ENCODE measurements at places on chromosomes 16 and 17.

DNA sequence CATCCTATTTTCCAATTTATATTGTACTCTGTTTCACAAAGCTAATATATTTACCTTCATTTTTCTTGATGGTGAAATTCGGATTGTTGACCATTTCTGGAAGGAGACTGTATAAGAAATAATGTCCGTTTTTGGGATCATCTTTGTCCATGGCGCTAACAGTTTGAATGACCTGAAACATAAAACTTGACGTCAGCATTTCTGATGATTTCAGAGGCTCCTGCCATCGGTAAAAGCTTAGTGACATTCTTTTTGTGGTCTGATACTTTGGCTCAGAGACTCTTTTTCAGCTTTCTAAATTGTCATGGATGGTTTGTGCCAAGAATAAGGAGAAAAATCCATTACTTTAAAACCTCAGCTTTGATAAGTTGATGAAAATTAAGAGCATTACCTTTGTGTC, 322.5 kb downstream of the CDH8 start:
- DNase-seq, result no peak

DNA sequence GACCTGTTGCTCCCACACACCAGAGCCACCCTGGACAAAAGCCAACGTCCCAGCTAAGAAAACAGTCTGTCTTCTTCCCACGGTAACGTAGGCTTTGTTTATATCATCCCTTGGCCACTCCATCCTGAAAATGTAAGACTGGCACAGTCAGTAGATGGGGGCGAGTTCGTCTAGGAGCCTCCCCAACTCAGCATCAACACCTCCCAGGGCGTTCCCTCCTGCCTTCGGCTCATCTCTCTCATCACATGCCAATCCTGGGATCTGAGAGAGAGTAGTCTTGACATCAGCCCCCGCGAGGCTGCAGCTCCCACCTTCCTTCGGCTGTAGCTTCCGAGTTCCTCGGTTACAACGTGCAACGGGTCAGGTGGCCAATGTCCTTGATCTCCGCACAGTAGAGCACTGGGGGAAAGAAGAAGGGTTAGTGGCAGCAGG, 894 bp downstream of the RNF227 start:
- no peak for DNase-seq

DNA sequence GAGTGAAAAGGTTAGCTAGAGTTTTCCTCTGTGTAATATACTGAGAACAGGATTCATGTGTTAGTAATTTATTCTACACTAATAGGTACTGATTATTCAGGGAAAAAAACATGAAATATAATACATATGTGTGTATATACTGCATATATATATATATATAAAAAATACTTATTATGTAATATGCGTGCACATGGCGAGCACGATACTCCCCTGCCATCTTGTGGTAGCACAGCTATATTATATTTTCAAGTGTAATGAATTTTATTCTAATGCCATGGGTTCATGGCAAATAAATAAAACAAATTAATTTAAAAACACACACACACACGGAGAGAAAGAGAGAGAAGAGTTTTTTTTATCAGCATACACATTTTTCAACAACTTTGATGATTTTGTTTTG, 460.6 kb downstream of the KCNJ2 start:
- DNase-seq, result no peak

- DNase-seq, result no peak
Observed at GRCh38 chr16:54422569-54422978, 136.0 kb upstream of the IRX3 start.

GRCh38 chr16:29779474-29779873, 1.4 kb downstream of the ZG16 start:
- DNase-seq, result no peak

DNA sequence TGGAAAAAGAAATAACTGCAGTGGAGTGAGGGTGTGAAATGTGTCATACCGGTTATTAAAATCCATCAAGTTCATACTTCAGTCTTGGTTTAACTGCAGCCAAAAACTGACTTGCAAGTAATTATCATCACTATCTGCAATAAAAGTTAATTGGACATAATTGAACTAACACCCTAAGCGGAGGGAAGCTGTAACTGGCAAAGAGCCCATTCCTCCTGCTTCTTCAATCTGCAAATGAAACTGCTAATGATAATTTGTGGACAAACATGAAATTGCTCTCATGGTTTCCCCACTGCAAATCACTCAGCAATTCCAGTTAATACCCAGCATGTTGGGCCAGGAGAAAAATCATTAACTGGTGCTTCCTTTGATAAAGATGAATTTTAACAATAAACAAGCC, 46.5 kb downstream of the FAM222B start:
- DNase-seq, result no peak

GRCh38 chr17:42980766-42981397, 517 bp downstream of the RUNDC1 start:
- DNase-seq, result peak; percentile 91

GRCh38 chr17:77451245-77451893, 310.6 kb downstream of the SEC14L1 start:
- DNase-seq, result peak; percentile 95

- no peak for DNase-seq
Observed at GRCh38 chr16:86573215-86573614, 5.1 kb upstream of the FOXL1 start.

DNA sequence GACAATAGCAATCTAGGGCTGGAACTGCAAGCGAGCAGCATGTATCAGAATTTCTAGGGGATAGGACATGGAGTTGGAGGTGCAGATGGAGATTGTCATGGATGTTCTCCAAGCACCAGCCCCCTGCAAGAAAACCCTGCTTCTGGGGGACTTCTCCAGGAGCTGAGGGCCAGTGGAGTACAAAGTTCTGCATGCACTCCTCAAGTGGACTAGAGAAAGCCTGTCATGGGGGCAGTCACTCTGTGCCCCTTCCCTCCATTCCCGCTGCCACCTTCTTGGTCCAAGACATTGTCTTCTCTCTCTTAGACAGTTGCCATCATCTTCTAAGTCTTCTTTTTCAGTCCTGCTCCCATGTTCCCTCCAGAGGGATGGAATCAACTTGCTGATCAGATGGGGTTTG, 87.9 kb downstream of the AIPL1 start:
- DNase-seq, result no peak

- no peak for DNase-seq
Observed at GRCh38 chr16:1003391-1004347, 22.1 kb downstream of the SOX8 start.

- peak; percentile 90 for DNase-seq
Observed at GRCh38 chr17:21286909-21287702, 2.6 kb downstream of the MAP2K3 start.

DNA sequence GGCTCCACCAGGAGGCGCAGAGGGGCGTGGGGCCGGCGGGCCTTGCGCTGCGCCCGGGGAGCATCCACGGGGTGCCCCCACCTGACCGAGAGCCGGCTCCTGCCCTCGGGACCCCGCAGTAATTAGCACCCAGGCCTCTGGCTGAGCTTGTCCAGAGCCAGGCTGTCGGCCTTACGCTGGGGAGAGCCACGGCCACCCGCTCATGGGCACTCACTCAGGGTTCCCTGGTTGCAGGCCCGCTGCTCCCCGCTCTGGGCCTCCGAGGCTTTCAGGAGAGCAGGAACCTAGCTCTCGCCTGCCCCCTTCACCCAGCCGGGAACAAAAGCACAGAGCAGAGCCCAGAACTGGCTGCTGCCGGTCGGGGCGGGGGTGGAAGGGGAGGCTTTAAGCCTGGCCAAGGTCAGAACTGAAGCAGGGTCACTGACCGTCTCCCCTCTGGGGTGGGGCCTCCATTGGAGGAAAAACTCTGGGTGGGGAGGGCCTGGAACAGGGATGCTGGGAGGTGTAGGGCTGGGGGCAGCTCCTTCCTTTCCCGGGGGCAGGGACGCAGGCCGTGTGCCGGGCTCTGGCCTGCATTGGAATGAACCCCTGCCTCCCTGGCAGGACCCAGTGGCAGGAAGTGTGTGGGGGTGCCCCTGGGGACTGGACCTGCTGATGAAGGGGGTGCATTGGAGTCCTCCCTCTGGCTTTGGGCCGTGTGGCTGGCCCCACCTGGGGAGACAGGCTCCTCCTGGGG, 12.3 kb downstream of the GLIS2 start:
- DNase-seq, result peak; percentile 90

DNA sequence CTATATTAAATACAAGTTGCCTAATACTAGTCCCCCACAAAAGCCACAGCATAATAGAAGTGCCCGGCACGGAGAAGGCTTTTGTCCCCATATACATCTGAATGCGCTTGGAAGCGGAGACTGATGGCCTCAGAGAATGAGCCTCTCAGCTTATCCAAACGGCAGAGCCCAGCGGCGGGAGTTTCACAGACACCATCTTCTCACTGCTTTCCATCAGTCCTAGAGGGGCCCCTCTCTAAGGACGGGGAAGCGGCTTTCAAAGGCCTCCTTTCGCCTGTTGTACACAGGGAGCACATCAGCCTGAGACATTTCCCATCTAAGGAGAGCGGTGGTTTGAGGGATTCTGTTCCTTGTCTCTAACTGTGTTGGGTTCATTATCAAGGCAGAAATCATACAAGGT, 16.9 kb downstream of the NXN start:
- no peak for DNase-seq

- no peak for DNase-seq
Observed at GRCh38 chr17:68955181-68955841, at the start of gene ABCA8. ABCA8 (minus strand) TSS chr17:68955392; CDS start chr17:68942034, 13,358 bp downstream.

DNA sequence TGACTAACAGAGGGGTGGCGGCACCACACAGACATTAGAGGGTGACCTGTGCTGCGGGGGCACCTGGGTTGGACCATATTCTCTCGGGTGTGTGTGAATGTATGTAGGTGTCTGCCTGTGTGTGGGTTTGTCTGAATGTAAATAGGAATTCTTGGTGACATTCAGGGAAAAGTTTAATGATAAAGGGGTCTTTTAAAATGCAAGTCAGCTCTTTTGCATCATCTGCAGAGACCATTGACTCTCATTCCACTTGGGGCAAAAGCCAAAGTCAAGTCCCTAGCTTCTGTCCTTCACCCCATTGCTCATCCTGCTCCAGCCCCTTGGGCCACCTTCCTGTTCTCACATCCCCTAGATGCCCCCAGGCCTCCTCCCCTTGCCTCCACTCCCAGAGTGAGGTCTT, 23.6 kb downstream of the KSR1 start:
- no peak for DNase-seq

DNA sequence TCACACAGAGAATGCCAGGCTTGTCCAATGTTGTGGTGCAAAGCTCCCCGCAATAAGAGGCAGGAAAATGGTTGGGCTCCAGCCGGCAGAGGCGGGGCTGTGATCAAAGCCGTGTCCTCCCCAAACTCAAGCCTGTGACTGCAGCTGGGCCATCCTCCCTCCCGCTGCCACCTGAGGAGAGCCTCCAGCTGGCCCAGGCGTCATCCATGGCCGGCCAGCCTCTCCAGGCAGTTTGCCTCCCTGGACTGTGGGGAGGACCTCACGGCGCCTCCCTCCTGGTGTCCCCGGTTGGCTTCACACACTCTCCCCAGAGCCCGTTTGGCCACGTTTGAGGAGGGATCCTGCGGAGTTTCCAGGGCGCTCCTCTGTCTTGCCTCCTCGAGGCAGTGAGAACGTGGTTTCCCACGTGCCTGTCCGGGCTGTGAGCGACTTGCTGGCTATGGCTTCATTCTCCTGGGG, 134.1 kb downstream of the IRF8 start:
- DNase-seq, result no peak

DNA sequence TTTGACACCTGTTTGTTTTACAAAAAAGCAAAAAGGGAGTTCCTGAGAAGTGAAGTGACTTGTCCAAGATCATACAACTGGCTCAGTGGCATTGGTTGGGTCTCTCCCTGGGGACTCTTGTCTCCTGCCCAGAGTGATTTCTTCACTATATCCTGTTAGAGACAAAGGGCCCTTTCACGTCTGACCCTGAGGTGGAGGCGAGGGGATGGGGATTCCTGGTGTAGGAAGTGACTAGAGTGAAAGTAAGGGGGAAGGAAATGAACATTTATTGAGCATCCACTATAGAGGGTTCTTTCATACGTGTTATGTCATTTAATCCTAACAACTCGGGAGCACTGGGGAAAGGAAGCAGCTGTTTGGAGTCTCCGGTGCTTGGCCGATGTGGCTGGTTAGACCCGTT, 9.0 kb downstream of the ITGB3 start:
- no peak for DNase-seq

- no peak for DNase-seq
Observed at GRCh38 chr17:69164206-69164605, 22.5 kb upstream of the ABCA6 start.

DNA sequence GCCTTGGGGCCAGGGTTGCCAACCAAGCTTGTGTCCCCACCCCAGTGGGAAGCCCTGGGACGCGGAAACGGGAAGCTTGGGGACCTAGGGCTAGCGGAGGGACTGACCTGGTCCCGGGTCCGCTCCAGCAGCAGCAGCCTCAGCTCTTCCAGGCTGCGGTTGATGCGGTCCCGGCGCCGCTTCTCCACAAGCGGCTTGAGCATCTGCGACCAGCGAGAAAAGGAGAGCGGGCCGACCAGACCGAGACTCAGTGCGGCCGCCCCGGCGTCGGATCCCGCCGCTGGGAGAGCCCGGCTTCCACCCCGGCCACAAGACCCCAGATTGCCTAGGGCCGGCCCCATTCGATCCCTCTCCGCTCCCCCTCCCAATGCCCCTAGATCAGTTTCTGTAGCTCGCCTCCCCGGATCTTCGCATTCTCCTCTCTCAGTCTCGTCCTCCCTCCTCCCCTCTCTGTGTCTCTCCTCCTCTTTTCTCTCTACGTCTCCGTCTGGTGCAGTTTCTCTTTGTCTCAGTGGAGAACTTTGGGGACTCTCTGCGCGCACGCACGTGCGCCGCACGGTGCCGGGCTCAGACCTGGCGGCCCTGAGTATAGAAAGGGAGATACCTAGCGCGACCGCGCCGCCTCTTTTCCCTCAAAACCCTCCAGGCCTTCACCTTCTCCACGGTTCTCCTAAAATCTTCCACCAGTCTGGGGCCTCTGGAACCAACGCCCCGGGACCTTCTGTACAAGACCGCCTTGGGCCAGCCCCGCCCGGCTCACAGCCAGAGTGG, 797 bp downstream of the HES7 start:
- DNase-seq, result no peak

DNA sequence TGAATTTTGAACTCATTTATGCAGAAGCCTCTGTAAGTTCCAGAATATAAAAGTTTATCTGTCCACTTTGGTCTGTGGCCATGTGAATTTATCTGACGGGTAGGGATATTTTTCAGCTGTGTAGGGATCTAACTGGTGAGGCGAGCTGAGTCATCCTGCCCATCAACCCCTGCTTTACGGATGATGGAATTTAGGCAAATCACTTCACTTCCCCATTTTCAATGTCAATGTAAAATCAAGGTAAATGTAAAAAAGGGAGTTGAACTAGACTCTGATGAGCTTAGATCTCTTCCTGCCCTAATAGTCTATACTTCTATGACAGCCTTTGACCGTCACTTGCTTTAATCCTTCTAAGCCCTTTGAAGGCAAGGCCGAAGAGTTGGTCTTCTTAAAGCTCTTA, 2.6 kb downstream of the SLC16A6 start:
- DNase-seq, result no peak

DNA sequence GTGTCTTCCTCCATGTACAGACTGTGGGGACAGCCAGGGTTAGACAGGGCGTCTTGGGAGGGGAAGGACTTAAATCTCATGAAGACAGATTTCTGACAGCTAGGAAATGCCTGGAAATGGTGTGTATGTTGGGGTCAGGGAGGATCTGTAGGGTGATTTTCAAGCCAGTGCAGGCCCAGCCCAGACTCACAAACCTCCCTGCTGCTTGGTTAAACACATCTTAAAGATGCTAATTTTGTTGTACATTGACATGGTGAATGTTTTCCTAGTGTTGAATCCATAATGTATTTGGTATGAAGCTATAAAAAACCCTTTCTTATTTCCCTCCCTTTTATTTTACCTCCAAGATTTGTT, 238.3 kb downstream of the CCDC182 start:
- DNase-seq, result no peak
